ENCODE measurements at places on chromosomes 3 and 15.

GRCh38 chr3:45321607-45322391 lies 66.6 kb upstream of the LARS2 start:
- no peak for DNase-seq

GRCh38 chr3:141764986-141765385 lies 1.8 kb downstream of the GRK7 start:
- no peak for DNase-seq

- DNase-seq = no peak
These were observed 247.7 kb upstream of the CTNNB1 start for GRCh38 chr3:40951636-40952035.

DNA sequence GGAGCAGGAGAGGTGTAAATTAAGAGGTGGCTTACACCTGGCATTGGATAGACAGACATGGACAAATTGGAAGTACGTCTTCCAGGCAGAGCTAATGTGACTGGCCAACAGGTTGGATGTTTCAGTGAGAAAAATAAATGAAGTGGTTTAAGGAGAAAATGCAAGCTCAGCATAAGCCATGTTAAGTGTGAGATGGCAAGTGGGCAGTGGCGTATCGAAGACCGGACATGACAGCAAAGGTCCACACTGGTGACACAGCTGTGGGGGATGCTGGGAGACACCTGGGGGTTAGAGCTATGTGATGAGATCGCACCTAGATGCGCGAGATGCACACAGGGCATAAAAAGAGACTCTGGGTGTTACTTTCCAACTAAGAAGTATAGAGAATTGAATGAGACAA lies 3.7 kb upstream of the ATP10A start:
- no peak for DNase-seq

DNA sequence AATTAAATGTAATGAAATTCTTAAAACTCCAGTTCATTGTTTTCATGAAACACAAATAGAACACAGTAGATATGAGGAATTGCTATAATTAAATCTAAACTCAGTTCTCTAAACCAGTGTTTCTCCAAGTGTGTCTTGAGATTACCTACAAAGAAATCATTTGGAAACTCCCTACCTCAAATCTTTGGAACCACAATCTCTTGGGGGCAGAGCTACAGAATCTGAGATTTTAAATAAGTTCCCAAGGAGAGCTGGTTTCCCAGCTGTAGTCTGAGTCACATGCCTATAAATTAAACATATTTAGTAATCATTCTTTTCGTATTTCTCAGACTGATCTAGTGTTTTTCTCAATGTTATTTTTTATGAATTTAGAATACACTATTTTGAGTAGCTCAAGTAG lies 17.0 kb upstream of the ACTC1 start:
- no peak for DNase-seq

- DNase-seq = no peak
These were observed 61.6 kb downstream of the DIPK2A start for GRCh38 chr3:144033240-144033589.

DNA sequence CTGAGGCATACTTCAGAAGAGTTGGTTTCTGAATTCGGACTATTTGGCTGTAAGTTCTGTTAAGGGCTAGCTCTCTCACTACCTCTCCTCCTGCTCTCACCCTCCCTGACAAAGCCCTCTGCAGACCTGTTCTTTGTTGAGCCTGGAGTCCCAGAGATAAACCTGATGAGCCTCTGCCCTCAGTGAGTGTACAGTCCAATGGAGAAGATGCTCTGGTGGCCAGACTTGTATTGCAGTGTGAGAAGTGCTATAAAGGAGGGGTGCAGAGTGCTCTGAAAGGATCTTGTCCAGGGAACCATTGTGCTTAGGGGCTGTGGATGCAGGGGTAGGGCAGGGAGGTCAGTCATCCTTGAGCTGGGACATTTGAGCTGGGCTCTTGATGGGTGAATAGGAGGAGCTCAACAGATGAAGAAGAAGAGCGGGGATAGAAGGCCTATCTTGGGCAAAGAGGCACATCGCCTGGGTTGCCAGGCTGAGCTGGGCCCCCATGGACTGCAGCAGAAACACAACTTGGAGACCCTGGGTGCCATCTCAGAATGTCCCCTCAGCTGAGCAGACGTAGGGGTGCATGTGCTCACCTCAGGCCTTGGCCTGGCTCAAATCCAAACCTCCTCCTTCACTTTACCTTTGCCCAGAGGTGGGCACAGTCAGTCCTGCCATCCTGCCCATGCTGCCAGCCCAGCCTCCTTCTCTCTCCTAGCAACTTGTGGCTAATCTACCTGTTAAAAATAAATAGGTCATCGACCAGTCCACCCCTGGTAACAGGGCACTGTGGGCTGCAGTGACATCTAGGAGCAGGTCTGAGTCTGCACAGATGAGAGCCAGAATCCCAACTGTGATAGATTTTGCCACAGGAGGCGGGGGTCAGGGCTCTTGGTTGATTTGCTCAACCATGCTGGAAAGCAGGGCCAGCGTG lies 3.3 kb downstream of the CAND2 start:
- DNase-seq = no peak

GRCh38 chr3:149131589-149131988 lies 2.2 kb downstream of the HPS3 start:
- DNase-seq = no peak

- no peak for DNase-seq
These were observed 26.9 kb downstream of the PRKAR2A start for GRCh38 chr3:48820612-48821324.

DNA sequence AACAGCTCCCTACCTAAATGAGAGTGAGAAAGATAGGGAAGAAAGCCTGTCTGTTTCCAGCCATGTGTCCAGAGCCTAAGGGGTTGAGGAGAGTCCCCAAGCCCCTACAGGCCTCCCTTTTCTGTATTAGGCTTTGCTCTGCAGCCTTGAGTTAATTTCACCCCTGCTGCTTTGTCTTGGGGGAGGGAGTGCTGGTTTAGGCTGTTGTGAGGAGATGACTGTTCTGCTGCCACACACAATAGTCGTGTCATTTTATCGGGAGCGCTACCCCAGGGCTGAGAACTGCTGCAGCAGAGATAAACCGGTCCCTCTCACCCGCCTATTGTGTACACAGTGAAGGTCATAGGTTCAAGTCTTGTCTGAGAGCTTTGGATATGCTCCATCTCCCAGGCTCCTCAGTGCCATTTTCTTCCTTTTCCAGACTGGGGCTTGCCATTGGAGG lies 1.4 kb downstream of the ZNF609 start:
- DNase-seq = no peak

DNA sequence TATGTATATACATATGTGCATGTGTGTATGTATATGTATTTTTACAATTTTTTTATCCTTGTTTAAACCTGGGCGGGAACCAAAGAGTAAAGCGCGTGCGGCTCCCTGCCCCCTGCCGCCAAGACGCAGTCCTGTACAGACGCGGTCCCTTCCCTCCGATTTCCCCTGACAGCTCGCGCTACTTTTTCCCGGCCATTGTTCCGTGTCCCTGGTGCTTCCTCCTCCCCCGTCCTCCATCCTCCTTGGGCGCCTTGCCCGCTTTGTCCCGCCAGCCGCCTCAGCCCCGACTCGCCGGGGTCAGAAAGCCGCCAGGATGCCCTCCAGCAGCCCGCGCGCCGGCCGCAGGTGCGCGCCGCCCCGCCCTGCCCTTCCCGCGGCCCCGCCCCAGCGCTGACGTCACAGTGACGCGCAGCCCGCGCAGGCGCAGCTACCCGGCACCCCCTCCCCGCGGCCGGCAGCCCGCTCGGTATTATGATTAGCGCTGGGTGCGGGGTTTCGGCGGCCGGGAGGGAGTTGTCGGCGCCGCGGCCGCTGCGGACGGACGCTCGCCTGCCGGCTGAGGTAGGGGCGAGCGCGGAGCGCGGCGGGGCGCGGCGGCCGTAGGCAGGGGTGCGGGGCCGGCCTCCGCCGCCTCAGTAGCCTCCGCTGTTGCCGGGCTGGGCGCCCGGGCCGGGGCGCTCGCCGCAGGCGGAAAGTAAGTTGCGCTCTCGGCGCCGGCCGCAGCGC lies at the start of gene SNRK:
TSS of gene SNRK (plus strand) at position 426 of the 726 bp plus-strand sequence. CDS start 16,664 bp downstream, outside the sequence.
- peak; percentile 89 for DNase-seq

- peak; percentile 23 for DNase-seq
These were observed 744 bp upstream of the ALDH1A2 start for GRCh38 chr15:58066042-58066867.

- no peak for DNase-seq
These were observed 94.6 kb upstream of the PLXNA1 start for GRCh38 chr3:126888186-126888760.

DNA sequence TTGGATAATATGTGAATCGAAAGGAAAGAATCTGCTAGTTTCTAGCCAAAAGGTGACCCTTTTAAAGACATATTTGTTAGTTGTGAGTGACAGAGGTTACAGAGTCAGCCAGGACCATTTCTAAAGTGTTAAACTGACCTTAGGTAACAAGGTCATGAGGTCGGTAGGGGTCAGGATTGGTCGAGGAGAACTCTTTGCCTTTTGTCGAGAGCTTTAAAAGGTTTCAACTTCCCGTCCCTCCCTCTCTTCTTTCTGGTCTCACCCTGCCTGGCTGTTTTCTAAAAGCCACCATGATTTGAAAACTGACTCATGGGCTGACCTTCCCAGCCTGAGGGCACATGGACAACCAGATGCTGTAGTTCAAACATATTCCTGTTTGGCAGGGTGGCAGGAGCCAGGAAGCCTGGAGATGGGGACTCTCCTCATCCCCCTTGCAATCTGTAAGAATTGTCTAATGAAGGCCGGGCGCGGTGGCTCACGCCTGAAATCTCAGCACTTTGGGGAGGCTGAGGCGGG lies 25.8 kb upstream of the PRTG start:
- no peak for DNase-seq

GRCh38 chr15:59173194-59173593 lies 33.4 kb upstream of the LDHAL6B start:
- DNase-seq = no peak

DNA sequence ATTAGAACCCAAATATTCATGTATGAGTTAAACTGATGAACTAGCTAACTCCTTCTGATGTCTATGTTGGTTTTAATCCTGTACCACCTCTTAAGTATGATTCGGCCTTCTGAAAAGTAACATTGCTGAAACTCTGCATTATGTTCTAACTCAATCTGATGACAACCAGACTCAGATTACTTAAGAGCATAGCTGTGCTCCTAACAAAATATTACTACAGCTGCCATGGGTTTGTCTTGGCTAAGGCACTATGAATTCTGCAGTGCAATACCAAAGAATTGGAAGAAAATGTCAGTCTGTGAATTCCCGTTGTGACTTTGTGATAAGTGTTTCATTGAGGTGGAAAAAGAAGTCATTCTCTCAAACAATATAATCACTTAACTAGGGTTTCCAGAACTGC lies 224.4 kb downstream of the ZMAT3 start:
- no peak for DNase-seq

- no peak for DNase-seq
These were observed 642.4 kb downstream of the GOLGA6L6 start for GRCh38 chr15:19899021-19899824.

DNA sequence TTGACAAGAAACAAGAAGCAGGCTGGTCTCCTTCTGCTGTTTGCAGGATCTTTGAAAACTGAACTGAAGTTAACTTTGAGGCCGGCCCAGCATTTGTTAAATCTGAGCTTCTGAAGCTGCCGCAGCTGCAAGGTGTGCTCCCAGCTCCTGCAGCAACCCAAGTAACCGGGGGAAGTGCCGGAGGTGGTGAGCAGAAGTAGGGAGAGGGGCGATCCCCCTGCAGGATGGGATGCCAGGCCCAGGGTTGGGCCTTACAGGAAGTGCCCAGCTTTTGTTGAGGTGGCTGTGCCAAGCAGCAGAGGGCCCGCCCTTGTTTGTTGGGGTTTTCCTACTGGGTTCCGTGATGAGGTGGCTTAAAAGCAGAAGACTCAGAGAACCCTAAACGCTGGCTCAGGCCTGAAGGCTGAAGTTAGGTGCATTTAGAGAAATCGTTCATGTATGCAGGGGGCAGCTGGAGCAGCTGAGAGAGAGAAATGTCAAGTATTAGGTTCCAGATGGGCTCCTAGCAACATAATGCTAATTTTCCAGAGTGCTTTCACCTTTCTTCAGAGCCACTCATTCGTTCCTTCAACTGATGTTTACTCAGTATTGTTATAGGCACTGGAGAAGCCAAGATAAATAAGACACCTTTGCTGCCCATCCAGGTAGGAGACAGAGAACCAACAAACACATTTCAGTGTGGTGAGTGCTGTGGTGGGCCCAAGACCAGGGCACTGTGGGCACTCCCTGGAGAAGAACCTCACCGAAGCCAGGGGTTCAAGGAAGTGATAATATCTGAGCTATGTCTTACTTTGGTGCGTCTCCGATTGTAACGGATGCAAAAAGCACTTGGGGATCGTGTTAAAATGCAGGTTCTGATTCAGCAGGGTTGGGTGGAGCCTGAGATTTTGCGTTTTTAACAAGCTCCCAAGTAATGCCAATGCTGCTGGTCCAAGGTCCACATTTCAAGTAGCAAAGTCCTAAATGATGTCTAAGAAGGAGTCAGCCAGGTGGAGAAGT lies 42.2 kb upstream of the PLCL2 start:
- DNase-seq = peak; percentile 60

DNA sequence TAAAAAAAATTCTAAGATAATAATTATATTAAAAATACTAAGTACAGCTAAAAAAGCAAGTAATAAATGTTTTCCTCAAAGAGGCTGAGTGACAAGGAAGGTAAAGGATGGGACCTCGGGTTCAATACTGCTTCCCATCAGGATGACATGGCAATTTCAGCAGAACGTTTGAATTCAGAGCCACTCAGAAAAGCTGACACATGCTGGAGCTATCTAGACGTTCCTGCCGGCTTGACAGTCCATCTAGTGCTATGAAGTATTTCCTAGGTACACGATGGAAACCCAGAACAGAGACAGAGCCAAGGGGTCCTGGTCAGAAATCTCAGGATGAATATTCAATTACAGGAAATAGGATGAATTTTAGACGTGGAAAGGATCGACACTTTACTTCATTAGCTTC lies 361.8 kb downstream of the FGF12 start:
- no peak for DNase-seq

DNA sequence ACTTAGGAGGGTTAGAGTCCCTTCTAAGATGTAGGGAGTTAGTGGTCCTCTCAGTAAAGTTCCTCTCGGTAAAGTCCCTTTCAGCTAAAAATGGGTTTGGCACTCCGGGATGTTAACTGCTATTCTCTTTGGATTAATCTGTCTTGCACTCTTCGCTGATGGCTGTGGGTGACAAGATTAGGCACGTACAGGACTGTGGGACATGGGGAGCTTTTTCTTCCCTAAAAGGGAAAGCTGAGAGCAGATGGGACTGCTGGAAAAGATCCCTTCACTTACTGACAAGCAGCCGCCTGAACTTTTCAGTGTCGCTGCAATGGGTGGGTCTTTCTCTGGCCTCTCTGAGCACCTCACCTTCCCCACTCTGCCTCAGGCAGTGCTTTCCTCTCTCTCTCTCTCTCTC lies 16.4 kb upstream of the HHATL start:
- no peak for DNase-seq

GRCh38 chr15:90062462-90062932 lies 39.8 kb downstream of the IDH2 start:
- peak; percentile 27 for DNase-seq

DNA sequence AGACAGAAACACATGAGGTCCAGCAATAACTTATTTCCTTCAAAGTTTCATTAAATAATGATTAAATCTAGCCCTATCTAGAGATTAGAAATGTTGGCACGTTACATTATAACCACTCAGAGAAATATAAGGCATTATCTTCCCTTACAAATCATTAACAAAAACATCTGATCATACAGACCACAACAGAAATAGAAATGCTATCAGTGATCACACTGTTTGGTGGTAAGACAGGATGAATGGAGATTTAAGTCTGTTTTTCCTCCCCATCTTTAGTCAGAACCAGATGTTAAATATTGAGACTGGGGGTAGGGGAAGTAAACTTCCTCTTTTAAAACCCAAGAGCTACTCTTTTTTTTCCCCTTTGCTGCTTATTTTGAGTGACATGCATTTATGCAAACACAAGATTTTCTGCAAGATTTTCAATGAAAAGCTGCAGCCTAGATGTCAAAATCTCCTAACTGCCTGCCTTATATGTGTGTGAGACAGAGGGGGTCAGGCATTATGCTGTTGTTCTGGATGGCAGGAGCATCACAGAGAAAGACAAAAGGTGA lies 70.4 kb downstream of the CBLB start:
- no peak for DNase-seq
